ENCODE measurements at places on chromosomes 13 and 19.

DNA sequence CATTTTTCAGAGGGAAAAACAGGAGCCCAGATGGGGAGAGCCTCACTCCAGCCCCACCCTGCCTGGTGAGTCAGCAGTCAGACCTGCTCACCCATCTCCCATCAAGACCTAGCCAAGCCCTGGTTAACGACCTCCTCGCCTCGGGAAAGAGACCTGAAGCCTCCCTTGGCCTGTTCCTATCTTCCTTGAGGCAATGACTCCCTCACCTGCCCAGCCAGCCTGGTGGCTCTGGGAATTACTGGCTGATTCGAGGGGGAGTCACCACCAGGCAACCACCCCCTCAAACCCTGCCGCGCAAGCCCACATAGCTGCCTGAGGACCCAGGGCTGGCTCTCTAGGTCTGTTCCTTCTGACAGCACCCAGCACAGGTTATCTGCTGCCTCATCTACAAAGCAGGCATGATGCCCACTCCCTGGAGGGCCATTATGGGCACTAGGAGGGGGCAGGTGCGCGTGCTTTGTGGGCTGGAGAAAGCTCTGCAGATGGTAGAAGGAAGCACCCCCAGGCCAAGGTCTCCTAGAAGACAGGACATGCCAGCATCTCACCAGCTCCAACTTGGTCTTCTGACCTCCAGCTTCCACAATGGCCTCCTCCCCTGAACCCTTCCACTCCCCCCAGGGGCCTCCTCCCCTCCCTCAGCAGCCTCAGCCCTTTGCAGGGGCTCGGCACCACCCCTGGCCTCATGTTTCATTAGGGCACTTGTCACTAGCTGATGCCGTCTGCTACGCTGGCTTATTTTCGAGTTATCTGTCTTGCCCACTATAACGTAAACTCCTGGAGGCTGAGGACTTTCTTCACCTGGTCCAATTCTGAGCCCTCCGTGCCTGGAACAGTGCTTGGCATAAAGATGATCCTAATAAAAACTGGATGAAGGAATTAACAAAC, 10.4 kb downstream of the DEDD2 start:
- DNase-seq, result no peak

DNA sequence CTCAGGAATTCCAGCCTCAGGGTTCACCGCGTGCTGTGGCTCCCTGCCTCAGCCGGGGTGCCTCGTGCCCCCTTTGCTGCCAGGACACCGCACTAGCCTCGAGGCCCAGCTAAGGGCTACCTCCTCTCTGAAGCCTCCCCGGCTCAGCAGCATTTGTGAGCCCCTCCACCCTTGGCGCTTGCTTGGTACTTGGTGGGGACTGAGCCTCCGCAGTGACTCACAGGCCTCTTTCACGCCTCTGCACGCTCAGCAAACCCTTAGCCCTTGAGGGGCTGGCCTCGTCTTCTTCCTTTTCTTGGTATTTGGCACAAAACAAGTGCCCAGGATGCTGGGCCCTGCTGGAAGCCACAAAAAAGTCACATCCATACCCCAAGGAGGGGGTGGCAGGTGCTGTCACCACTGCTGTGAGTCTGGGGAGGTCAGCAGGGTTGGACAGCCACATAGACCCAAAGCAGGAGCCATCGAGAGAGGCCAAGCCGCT, 85.4 kb upstream of the TM9SF2 start:
- no peak for DNase-seq

GRCh38 chr19:35061583-35062373, 20.3 kb downstream of the HPN start:
- no peak for DNase-seq

DNA sequence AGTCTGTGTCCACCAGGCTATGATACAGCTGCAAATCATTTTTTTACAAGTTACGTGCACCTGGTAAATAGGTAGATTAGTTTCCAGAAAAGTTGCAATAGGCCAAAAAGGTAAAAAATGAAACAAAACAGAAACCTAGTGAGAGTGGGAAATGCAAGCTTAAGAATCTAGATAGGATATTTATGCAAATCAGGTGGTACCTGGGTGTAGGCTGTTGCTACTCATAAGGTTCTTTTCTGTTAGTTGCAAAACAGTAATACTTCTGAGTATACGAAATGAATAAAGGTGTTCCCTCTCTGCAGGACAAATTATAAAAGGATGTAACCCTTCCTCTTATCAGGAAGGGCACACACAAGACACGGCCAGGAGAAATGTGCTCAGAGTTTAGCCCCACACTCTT, 97.9 kb downstream of the UGGT2 start:
- DNase-seq, result no peak

DNA sequence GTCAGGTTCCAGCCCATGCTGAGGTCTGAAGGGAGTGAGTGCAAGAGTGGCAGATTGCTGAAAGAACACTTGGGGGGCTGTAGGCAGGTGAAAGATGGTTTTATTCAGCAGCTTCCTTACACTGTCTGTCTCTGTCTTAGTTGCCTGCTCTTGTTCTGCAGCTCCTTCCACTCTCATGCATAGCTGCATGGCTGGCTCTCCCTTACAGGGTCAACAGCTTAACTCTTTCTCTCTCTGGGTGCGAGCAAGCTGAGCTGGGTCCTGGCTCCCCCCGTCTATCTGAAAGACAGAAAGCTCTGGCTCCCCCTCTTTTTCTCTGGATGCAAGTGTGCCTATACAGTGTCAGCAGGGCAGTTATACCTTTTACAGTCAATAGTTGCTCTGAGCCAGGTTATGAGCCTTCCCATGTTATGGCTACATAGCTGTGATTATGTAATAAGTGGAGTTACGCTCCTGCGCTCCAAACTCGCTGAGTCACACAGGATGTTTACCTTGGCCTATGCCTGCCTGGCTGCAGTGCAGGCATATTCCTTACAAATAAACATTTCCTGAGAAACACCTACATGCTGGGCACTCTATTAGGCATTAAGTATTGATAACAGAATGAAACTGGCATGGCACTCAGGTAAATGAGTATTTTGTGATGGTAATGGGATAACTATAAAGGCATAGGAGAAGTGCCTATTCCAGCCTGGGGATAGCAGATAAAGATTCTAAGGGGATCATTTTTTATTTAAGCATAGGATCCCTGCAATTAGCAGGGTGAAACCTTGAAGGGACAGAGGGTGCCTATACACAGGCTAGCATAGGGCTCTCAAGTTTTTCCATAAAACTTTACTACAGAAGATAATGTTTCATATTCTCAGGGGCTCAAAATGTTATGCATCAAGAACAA, 826.9 kb upstream of the PCDH9 start:
- peak; percentile 5 for DNase-seq

- DNase-seq, result no peak
These were observed 263 bp downstream of the RHPN2 start for GRCh38 chr19:33064458-33064791.

Data from fibroblast of the conjunctiva (primary cell).